Esophagus (tissue), 2 donors: ENCODE measurements at places on chromosomes 13 and 19. TPM values are rescaled to one million over a fixed set of nuclear protein-coding genes. Genes with fewer than 3 reads are reported as not detected.

Gene LRFN3
- polyA plus RNA-seq: 5.0 TPM

Gene EEF2
- 494 TPM for polyA plus RNA-seq

Gene KRTDAP
- 238 TPM for polyA plus RNA-seq

Gene RDH8
- polyA plus RNA-seq: not detected

Gene POU2F2
- 0.39 TPM for polyA plus RNA-seq

Gene SMIM24
- polyA plus RNA-seq: 0.29 TPM

Gene CYP4F2
- polyA plus RNA-seq: 0.08 TPM

Gene CBY2
- not detected for polyA plus RNA-seq

Gene CEACAM8
- not detected for polyA plus RNA-seq

Gene MAP2K2
- 127 TPM for polyA plus RNA-seq

Gene ZNF547
- 2.7 TPM for polyA plus RNA-seq

Gene CEACAM1
- 38.8 TPM for polyA plus RNA-seq

Gene ZNF211
- polyA plus RNA-seq: 5.7 TPM

Gene FBXO46
- polyA plus RNA-seq: 13.9 TPM

Gene IGFL1
- 58.7 TPM for polyA plus RNA-seq

Gene SHC2
- 3.0 TPM for polyA plus RNA-seq

Gene ZNF20
- 3.6 TPM for polyA plus RNA-seq

Gene OR7A5
- not detected for polyA plus RNA-seq

Gene HCN2
- 0.65 TPM for polyA plus RNA-seq

Gene CEBPA
- polyA plus RNA-seq: 19.4 TPM

Gene ZNF486
- 1.1 TPM for polyA plus RNA-seq

Gene FFAR3
- polyA plus RNA-seq: not detected

Gene SBK3
- 0.09 TPM for polyA plus RNA-seq

Gene CLIP3
- 7.3 TPM for polyA plus RNA-seq

Gene SHANK1
- 0.06 TPM for polyA plus RNA-seq

Gene LENG9
- 4.4 TPM for polyA plus RNA-seq

Gene SPACA6
- 4.4 TPM for polyA plus RNA-seq

Gene KLK11
- polyA plus RNA-seq: 168 TPM

Gene ZNF567
- polyA plus RNA-seq: 2.1 TPM

Gene EPSTI1
- polyA plus RNA-seq: 0.65 TPM

Gene ADPRHL1
- polyA plus RNA-seq: 0.89 TPM
